ENCODE measurements at places on chromosomes 5 and 9.

DNA sequence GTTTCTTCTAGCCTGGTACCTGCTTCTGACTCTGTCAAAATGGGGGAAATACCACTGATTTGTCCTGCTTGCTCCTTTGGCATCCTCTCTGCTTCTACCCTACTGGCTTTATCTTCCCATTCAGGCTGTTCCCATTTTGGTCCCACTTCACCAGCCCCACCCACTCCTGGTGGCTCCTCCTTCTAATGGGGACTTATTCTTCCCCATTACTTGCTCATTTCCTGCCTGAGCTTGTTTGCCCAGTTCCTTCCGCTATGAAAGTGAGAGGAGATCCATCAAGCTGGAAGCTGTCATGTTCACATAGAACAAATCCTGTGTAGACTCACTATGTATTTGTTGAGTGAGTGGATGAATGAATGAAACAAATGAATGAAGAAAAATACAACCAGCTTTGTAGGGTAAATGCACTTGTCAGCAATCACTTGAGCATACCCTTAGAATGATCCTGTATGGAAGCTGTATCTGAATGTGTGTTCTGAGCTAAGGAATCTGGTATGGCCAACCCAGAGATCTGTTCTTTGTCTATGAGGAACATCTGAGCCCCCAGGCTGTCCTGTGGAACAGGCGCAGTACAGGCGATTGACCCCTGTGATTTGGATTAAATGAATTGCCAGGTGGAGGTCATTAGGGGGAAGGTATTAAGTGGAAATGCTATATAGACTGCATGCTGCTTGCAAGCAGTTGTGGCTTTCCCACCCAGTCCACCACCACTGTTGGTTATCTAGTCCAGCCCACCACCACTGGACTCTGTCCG, 89.5 kb downstream of the APBA1 start:
- DNase-seq = no peak

- DNase-seq = no peak
These were observed 33.8 kb upstream of the PANK3 start for GRCh38 chr5:168612996-168613395.

- DNase-seq = no peak
These were observed 1.7 kb upstream of the DPH7 start for GRCh38 chr9:137580209-137580953.

DNA sequence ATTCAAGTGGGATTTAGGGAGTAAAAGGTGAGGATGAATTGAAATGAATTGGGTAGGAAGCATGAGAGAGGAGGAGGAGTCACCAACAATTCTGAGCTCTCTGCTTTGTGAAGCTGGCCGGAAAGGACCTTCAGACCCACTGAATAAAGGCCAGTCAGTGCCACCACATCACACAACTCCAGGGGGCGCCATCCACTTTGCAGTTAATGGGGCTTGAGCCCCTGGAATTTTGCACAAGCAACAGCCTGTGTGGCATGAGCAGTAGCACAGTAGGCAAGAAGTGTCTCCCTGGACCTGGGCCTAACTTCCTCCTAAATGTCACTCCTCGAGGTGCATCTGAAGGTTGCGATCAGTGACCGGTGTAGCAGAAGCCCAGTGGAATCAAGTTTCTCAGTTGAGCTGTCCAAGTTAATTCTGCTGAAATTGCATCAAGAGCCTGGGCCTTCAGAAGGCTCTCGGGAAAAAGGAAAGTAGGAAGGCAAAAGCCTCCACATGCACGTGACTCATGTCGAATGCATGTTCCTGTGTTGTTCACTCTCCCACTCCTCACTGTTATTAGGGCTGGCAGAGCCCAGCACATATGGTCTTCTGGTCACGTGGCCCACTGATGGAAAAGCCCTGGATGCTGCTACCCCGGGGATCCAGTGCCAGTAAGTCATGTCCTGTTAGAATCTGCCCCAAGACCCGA, 27.8 kb upstream of the GLIS3 start:
- DNase-seq = no peak

DNA sequence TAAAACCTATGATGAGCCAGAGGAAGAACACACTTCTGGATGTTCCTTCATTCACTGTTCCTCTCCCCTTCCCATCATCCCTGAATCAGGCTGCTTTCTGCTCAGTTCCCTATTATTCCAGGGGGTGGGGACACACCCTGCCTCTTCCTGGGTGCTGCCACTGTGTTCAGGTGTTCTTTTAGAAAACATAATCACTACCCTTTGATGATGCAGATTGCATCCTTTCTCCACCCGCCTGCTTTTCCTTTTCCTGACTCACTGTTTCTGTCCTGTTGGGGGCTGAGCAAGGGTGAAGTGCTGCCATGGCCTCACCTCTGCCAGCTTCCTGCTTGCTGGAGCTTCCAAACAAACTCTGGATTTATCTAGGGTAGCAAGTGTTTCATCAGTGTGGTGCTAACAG, 331.9 kb upstream of the GRIA1 start:
- DNase-seq = no peak

- DNase-seq = no peak
These were observed 862.4 kb upstream of the CDH9 start for GRCh38 chr5:27900761-27901160.

DNA sequence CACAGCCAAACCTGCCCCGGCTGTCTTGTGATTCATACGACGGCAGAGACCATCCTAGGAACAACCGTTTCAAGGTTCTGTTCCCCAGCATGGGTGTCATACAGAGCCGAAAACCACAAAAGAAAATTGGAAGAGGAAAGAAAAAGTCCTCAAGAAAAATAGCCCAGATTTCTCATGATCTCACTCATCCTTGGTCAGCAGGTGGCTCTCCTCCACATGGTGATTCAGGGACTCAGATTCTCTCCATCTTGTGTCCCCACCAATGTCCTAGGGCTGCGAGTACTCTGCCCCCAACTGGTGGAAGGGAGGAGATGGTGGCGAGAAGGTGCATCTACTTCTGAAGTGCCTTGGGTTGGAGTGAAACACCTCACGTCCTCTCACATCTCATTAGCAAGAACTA, 25.6 kb downstream of the PDZD2 start:
- DNase-seq = no peak

- DNase-seq = no peak
These were observed 142.7 kb downstream of the PIP5K1B start for GRCh38 chr9:68847765-68848164.

- DNase-seq = no peak
These were observed 117.2 kb upstream of the CCDC112 start for GRCh38 chr5:115413651-115414050.

DNA sequence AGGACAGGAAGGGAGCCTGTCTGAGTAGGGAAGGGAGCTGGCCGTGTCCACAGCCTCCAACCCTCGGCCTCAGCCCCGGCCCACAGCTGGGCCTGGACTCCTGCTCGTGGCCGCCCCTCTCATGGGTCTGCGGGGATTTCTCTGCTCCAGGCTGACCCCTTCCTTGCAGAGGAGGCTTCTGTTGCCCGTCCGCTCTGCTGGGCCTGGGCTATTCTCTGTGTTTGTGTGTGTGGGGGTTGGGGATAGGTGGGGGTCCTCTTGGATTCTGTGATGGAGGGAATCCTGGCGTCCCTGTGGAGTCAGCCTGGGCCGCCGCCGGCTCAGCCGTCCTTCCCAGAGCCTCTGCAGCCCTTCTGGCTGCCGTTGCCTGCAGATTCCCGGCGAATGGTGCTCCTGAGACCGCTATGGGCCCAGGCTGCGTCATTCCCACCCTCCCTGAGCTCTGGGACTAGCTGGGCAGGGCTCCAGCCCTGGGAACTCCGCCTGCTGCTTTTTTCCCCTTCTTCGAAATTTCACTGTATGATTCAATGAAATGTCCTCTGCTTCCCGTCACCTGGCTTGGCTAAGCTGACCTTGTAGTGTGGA, 64.2 kb downstream of the FGF18 start:
- DNase-seq = no peak
